ENCODE measurements at places on chromosomes 5 and 9. TPM values are rescaled to one million over a fixed set of nuclear protein-coding genes. Genes with fewer than 3 reads are reported as not detected.

The NHP2 gene
- 62.3 TPM for total RNA-seq

The SPINK7 gene
- not detected for total RNA-seq

The MRPL41 gene
- total RNA-seq = 184 TPM

The DRD1 gene
- total RNA-seq = not detected

The CBY3 gene
- not detected for total RNA-seq

The PLCXD3 gene
- 63.3 TPM for total RNA-seq

The AQP3 gene
- 23.3 TPM for total RNA-seq

The FOXD4L6 gene
- total RNA-seq = not detected

The CNTNAP3B gene
- 19.1 TPM for total RNA-seq

The ZBTB26 gene
- 5.2 TPM for total RNA-seq

The GLRA1 gene
- not detected for total RNA-seq

The FAM170A gene
- total RNA-seq = not detected

The ABO gene
- 1.2 TPM for total RNA-seq

The GLDC gene
- 0.65 TPM for total RNA-seq

The STKLD1 gene
- 1.0 TPM for total RNA-seq

The RNF180 gene
- total RNA-seq = 27.9 TPM

The ADAMTS2 gene
- total RNA-seq = 23.2 TPM

The GNA14 gene
- 5.2 TPM for total RNA-seq

The CTNND2 gene
- 2.6 TPM for total RNA-seq

The HTR4 gene
- total RNA-seq = 8.8 TPM

The ATP6V0E1 gene
- 221 TPM for total RNA-seq

The FOXD4 gene
- total RNA-seq = 0.15 TPM

The SLC25A51 gene
- total RNA-seq = 25.7 TPM

The KLF4 gene
- 37.0 TPM for total RNA-seq

The CLTA gene
- 75.7 TPM for total RNA-seq

The TAF11L5 gene
- not detected for total RNA-seq

The TMEM252 gene
- not detected for total RNA-seq

The GABRA1 gene
- total RNA-seq = not detected

The CDH10 gene
- 0.47 TPM for total RNA-seq

The PCDHGA1 gene
- 1.7 TPM for total RNA-seq

The FBN2 gene
- total RNA-seq = 1.7 TPM

The PLAC8L1 gene
- not detected for total RNA-seq

The ALDH1B1 gene
- 13.5 TPM for total RNA-seq

The CD274 gene
- total RNA-seq = 8.8 TPM

The PSD2 gene
- total RNA-seq = not detected

The SLC36A3 gene
- not detected for total RNA-seq

The SPTAN1 gene
- 292 TPM for total RNA-seq

The POMT1 gene
- 21.9 TPM for total RNA-seq

The POU5F2 gene
- 0.56 TPM for total RNA-seq

The PCDHA1 gene
- total RNA-seq = not detected

The GBGT1 gene
- total RNA-seq = 9.6 TPM

The NPR3 gene
- 85.3 TPM for total RNA-seq
